ENCODE measurements at places on chromosomes 13 and 19. TPM values are rescaled to one million over a fixed set of nuclear protein-coding genes. Genes with fewer than 3 reads are reported as not detected.

DNA sequence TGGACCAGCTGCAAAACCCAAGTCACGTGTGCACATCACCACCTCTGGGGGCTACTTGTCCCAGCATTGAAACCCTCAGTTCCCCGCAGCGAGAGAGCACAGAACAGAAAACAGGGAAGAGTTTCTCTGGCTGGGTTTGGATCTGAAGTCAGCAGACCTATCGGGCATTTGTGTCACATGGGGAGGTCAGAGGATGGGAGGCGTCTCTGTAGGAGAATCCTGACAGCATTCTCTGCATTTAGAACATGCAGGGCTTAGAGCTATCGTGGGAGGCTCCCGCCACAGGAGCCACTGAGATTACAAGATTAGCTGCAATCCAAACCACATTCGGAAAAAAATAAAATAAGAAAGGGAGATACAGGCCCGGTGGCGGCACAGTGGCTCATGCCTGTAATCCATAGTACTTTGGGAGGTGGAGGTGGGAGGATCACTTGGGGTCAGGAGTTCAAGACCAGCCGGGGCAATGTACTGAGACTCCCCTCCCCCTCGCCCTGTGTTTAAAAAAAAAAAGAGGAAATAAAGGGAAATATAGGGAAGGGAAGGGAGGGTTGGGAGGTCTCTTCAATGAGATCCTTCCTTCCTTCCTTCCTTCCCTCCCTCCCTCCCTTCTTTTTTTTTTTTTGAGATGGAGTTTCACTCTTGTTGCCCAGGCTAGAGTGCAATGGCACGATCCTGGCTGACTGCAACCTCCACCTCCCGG, 2.9 kb upstream of the TLE6 start:
- peak overlapping the region; percentile 25 for H3K4me3 ChIP-seq
- H3K36me3 ChIP-seq = no peaks in the 10 kb centered on the region
- DNase-seq = no peak
- H3K4me1 ChIP-seq = peaks cover 19% of the 10 kb centered on the region

DNA sequence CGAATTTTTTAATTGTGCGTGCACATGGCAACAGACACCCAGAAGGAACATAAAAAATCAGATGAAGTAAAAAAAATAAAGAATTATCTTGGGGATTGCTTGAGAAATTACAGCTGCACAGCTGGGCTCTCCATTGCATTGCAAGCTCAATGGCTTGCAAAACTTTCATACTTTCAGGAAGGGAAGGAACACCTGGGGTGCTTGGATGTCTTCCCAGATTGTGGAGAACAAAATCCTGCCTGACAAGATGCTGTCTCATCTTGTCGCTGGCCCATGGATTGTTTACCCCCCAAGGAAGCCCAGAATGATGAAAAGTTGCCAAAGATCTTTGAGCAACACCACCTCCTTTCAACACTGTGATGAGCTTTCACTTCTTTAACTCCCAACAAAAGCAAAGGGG, 11.0 kb upstream of the CASP14 start:
- DNase-seq = no peak
- H3K4me1 ChIP-seq = no peaks in the 10 kb centered on the region
- H3K27ac ChIP-seq = no peak overlapping the region
- H3K27me3 ChIP-seq = peaks cover 21% of the 10 kb centered on the region

DNA sequence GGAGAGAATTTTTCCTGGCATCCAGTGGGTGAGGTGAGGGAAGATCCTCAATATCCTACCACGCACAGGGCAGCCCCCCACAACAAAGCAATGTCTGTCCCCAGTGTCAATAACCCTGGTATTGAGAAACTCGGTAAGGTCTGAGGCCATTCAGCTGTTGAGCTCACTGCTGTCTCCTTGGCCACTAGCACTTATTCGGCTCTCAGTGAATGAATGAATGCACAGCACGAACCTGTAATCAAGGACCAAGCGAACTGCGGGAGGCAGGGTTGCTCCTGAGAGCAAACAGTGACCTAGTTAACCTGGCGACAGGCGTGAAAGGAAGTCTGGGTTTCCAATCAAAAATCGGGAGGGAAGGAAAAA, 640 bp downstream of the ZSCAN5A start:
- H3K27me3 ChIP-seq = no peaks in the 10 kb centered on the region
- H3K4me1 ChIP-seq = peaks cover 37% of the 10 kb centered on the region
- peak; percentile 8 for DNase-seq
- peaks cover 9% of the 10 kb centered on the region for H3K36me3 ChIP-seq

DNA sequence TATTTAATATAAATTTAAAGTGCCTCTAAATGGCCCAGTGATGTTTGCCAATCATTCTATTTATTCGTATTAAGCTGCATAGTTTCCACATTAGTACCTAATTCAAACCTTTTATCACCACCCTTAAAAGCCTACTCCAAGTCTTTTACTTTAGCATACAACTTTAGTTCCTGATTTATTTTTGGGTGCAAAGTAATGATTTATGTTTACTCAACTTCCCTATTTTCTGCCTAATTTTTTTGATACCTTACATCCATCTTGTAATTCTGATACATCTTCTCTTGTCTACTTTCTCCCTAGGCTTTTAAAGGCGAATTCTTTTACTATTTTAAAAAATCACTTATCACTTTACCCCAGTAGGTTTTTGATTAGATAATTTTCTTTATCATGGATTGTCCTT, 2651.1 kb upstream of the PCDH20 start:
- no peaks in the 10 kb centered on the region for H3K4me1 ChIP-seq
- DNase-seq = no peak
- H3K36me3 ChIP-seq = no peaks in the 10 kb centered on the region
- H3K27me3 ChIP-seq = no peaks in the 10 kb centered on the region
- H3K4me3 ChIP-seq = no peak overlapping the region
- H3K27ac ChIP-seq = no peak overlapping the region

- peaks cover 3% of the 10 kb centered on the region for H3K4me1 ChIP-seq
- H3K27ac ChIP-seq = no peak overlapping the region
- DNase-seq = peak; percentile 90
- H3K36me3 ChIP-seq = no peaks in the 10 kb centered on the region
These were observed 9.8 kb upstream of the DPF1 start for GRCh38 chr19:38233740-38234251.

DNA sequence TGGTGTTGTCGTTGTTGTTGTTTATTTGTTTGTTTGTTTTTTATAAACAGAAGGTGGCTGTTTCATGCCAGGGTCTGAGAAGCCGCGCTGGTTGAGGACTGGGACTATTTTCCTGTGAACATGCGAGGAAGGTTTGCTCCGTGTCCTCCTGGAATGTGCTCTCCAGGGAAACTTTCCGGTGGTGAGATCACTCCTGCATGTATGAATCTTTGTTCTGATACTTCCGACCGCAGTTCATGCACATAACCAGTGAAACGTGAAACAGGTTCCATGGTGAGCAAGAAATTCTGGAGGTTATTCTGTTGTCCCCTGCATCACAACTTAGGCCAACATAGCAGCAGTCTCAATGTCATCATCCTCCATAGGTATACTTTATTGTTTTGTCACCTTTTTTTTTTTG, 187.6 kb upstream of the ARGLU1 start:
- peaks cover 21% of the 10 kb centered on the region for H3K27me3 ChIP-seq
- no peaks in the 10 kb centered on the region for H3K4me1 ChIP-seq
- no peak overlapping the region for H3K4me3 ChIP-seq
- no peak for DNase-seq
- H3K27ac ChIP-seq = no peak overlapping the region

- no peak overlapping the region for H3K4me3 ChIP-seq
- peak; percentile 64 for DNase-seq
- peaks cover 18% of the 10 kb centered on the region for H3K36me3 ChIP-seq
- peaks cover 2% of the 10 kb centered on the region for H3K4me1 ChIP-seq
- no peak overlapping the region for H3K27ac ChIP-seq
These were observed 5.6 kb upstream of the SYDE1 start for GRCh38 chr19:15101479-15102082.

GRCh38 chr19:47280183-47280797, 5.6 kb downstream of the INAFM1 start:
- H3K27ac ChIP-seq = no peak overlapping the region
- peak; percentile 66 for DNase-seq
- no peaks in the 10 kb centered on the region for H3K27me3 ChIP-seq
- no peak overlapping the region for H3K4me3 ChIP-seq
- H3K36me3 ChIP-seq = peaks cover 6% of the 10 kb centered on the region

DNA sequence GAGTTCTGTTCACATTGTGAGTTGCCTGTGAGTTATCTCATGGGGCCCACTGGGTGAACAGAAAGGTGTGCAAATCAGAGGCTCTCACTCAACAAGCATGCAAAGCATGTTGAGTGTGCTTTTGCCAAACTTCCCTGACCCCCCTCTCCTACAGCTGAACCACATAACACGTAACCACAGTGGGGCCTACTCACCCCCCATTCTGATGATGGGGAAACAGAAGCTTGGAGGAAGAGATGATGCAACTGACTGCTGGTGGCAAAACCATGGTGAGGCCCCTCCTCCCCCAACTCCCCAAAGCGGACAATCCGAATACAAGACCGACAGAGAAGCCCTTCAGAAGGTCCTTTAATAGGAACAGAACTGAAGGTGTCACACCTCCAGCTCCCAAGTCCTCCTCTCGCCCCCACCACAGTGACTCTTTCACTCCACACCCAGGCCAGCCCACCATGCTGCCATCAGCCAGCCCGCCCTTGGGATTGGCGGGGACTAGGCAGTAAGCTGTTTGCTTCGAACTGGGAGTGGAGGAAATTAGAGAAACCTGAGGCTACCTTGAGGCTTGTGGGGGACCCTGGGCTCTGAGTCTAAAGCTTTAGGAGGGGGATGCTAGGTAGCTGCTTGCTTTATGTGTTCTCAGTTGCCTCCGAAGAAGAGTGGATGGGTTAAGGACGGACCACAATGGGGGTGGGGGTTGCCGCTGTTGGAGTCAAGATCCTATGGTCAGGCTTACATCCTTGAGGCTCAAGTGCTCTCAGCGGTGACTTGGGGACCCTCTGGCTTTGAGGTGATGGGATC, 3.8 kb downstream of the ZNF784 start:
- no peaks in the 10 kb centered on the region for H3K27me3 ChIP-seq
- H3K4me1 ChIP-seq = peaks cover 38% of the 10 kb centered on the region
- H3K27ac ChIP-seq = no peak overlapping the region
- peak; percentile 35 for DNase-seq

The SEMA6B gene
- 0.19 TPM for total RNA-seq

The SIX5 gene
- total RNA-seq = 3.7 TPM

The C13orf42 gene
- total RNA-seq = not detected

The GJA3 gene
- total RNA-seq = 0.74 TPM

The PLPP2 gene
- 2.1 TPM for total RNA-seq
